ENCODE measurements at places on chromosomes 1 and 21.

DNA sequence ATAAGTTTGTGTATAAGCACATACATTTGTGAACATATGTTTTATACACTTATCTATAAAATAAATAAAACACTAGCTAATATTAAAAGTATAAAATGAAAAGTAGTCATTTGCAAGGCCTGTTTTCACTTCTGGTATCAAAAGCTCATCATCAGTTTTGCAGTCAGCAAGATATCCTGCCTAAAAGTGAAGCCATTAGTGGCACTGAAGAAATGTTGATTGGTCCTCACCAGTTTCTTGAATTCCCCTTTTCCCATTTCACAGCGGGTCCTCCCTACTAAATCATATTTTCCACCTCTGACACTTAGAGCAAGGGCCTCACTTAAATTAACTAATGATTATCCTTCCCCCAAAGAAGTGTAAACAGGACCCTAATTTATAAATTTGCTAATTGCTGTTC lies 6.7 kb downstream of the TBX15 start:
- DNase-seq: no peak

DNA sequence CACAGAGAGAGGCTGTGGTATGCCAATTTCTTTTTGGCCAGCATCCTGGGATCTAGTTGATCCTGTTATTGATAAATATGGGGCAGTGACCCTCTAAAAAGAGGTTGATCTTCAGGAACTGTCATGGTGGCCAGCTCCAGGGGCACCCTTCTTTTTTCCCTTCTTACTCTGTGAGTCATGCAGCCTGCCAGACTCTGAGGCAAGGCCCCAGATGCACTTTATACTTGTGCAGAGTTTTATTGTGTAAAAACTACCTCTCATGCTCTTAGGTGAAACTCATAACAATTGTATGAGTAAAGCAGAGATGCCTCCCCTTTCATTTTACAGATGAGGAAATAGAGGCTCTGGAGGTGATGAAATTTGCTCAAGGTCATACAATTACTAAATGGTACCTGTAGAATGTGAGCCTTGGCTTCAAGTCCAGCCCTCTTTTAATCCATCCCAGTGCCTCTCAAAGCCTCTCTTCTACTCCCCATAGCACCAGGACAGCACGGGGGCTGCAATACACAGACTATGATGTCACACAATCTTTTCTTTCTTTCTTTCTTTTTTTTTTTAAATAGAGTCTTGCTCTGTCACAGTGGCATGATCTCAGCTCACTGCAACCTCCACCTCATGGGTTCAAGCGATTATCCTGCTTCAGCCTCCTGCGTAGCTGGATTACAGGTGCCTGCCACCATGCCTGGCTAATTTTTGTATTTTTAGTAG lies 387.8 kb downstream of the KCNH1 start:
- DNase-seq: no peak

GRCh38 chr1:117576236-117576635 lies 29.6 kb upstream of the TENT5C start:
- peak; percentile 17 for DNase-seq

GRCh38 chr1:161933592-161934588 lies 89.8 kb downstream of the OLFML2B start:
- no peak for DNase-seq

GRCh38 chr1:32618673-32619221 lies 31.6 kb downstream of the ZBTB8OS start:
- no peak for DNase-seq

DNA sequence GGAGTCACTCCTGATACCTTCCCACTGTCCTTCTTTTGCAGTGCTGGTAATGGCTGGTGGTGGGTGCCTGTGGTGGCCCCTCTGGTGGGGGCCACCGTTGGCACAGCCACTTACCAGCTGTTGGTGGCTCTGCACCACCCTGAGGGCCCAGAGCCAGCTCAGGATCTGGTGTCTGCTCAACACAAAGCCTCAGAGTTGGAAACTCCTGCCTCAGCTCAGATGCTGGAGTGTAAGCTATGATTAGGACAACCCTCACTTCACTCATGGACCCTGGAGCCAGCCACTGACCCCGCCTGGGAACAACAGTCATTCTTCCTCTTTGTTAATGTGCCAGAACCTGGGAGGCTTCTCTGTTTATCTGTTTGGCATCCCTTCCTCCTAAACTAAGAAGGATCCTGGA lies 1.1 kb upstream of the ATP8B2 start:
- DNase-seq: no peak

DNA sequence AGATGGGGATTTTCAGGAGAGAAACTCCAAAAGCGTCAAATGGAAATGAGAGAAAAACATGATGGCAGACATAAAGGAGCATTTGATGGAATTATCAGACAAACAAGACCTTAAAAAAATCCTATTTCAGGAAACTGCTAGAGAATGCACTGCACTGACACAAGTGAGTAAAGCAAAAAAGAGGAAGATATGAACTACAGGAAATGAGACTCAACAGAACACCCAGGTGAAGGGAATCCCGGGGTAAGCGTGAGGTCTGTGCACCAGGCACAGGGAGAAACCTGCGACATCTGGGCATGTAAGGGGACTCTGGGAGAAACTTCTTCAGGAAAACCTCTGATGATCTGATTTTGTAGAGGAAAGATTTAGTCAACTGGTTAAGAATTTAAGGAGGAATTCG lies 2.8 kb downstream of the TARBP1 start:
- DNase-seq: no peak

DNA sequence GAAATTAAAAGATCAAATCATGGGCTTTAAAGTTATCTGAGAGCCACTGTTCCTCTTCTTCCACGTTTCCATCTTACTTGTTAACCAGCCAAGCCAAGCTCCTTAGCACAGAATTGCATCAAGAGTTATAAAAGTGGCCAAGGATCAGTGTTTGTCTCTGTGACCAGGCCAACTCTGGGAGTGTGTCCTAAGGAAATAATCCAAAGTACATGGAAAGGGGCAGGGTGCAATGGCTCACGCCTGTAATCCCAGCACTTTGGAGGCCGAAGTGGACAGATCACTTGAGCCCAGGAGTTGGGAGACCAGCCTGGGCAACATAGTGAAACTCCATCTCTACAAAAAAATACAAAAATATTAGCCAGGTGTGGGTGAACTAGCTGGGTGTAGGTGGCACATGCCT lies 10.0 kb upstream of the MPZL1 start:
- DNase-seq: no peak

- DNase-seq: no peak
These were observed 67.7 kb downstream of the SSBP3 start for GRCh38 chr1:54338464-54338863.

DNA sequence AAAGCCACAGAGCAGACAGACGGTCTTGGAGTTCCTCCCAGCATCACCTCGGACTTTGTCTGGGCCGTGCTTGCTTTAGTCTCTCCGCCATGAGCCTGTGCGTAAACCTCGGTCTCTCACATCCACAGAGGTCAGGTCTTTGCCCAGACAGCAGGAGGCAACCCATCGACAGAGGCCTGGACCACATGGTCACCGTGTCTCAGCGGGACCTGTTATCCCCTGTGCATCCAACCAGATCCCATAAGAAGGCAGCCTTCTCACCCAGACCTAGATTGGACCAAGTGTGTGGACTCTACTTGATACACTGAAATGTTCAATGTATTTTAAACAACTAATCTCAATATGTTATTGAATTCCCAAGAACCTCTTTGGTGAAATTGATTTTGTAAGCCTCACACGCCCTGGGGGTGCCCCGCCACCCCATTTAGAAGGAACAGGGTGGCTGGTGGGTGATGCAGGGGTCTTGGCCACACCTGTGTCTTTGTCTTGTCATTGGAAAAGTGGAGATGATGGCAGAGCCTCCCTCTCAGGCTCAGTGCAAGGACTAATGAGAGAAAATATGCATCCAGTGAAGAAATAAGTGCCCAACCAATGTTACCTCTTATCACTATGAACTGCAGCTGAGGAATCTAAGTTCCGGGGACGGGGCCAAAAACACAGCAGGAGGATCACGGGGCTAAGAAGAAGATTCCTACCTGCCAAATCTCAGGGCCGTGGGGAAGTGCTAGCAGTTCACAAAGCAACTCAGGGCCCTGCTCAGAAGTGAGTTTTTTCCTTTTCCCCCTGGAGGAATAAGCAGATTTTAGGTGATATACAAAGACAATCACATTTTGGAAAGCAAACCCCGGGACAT lies 101.6 kb upstream of the BACE2 start:
- no peak for DNase-seq

DNA sequence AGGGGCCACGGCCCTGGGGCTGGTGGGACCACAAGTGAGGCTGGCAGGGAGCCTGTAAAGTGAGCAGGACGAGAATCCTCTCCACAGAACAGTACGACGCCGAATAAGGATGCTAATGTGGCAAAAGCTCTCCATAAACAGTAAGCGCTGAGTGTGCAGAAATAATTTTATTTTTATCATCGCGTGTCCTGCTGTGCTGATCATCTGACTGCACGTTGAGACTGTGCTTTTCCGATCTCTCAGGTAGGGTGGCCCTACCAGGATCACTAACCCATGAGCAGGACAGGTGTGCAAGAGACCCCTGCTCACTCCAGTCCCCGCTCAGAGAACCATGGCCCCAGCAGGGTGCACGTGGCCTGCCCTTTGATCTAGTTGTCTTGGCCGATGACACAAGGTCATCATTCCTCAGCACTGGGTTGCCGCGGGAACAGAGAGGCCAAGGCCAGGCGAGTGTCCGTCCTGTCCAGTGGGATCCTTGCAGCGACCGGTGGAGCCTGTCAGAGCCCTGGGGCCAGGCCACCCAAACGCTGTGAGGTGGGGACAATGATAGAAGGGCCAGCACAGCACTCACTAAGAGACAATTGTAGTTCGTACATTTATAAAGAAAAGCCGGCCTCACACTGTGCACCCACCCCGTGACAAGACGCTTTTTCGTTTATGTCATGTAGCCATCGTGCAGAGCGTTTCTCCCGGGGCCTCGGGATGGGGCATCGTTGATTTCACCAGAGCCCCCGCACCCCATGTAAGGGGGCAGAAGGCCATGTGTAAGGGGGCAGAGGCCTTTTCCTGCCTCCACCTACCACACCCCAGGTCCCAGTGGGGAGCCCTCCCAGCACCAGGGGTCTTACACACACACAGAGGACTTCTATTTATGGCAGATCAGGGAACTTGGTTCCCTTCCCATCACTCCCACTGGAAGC lies 52.7 kb upstream of the ADARB1 start:
- peak; percentile 25 for DNase-seq

DNA sequence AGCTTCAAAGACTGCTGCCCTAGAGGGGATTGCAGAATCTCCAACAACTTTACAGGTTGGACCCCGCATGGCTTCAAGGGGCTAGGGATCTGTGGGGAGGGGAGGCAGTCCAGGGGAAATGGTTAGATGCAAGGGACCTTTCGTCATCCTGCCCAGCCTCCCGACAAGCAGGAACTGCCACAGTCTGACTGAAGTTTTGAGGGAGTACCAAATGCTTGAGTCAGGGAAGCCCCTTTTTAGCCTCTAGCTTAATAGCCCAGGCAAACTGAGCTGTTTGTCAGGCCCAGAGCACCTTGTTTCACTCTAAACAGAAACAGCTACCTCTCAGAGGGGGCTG lies 1.1 kb downstream of the TOR3A start:
- DNase-seq: no peak

GRCh38 chr1:176643536-176643935 lies 180.6 kb downstream of the PAPPA2 start:
- DNase-seq: no peak

GRCh38 chr1:64100791-64101190 lies 102.6 kb upstream of the UBE2U start:
- DNase-seq: no peak

DNA sequence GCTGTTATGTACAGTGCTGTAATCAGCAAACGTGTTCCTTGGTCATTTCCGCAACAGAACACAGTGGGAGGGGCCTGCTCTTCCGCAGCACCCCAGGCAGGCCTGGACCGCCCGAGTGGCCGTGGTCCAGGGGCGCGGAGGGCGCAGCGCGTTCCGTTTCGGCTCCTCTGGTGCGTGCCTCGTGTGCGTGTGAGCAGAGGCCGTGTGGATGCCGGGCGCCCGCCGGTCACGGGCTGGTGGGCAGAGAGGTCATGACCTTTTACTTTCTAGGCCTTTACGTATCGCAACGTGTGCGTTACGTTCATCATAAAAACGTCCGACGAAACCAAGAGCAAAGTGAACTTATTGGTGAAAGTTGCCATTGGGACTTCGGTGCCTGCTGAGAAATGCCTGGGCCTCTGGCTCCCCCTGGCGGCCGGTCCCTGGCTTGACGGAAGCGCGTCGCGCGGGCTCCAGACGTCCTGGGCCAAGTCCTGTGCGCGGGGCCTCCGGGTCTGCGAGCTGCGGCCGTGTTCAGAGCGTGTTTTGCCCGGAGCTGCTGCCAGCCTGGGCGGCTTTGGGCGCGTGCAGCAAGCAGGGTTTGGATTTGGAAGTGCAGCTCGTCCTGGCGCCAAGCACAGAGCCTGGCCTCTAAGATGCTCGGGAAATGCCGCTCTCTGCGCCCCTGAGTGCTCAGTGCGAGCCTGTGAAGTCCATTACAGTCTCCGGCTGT lies 34.4 kb downstream of the COL18A1 start:
- peak; percentile 92 for DNase-seq

DNA sequence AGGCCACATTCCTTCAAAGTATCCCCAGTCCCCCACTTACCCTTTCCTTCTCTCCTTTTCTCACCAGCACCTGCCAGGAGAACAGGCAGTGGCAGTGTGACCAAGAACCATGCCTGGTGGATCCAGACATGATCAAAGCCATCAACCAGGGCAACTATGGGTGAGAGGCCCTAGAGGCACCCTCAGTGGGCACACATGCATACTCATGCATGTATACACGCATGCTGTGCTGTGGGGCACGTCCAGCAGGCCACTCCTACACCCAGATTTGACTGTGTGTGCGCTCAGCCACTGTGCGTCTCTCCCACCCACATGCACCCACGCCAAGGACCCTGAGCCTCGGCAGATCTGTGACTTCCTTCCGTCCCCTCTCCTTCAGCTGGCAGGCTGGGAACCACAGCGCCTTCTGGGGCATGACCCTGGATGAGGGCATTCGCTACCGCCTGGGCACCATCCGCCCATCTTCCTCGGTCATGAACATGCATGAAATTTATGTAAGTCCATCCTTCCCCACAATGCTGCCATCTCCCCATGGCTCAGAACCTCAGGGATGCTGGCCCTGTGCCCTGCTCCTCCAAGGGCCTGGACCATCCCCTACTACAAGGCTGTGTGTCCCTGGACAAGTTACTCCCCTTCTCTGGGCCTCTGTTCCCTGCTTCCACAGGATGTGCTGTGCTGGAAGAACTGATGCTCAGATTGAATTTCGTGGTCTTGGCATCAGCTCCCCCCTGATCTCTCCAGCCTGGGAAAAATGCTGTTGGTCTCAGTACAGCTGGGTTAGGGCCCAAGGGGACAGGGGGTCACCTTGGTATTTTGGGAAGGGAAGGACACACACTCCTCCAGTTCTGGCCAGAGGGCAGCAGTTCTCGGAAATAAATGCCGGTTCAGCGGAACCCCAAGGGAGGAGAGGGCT lies 7.0 kb downstream of the TINAGL1 start:
- DNase-seq: no peak

GRCh38 chr21:33954395-33954794 lies 38.8 kb upstream of the ATP5PO start:
- DNase-seq: no peak

GRCh38 chr1:58451560-58452191 lies 94.8 kb downstream of the OMA1 start:
- no peak for DNase-seq

GRCh38 chr1:193120604-193121166 lies 1.1 kb upstream of the CDC73 start:
- no peak for DNase-seq
